ENCODE measurements at places on chromosomes 7 and 10.

- DNase-seq, result no peak
These were observed 25.5 kb downstream of the LDB3 start for GRCh38 chr10:86693721-86694369.

- DNase-seq, result no peak
These were observed 179.2 kb upstream of the MBL2 start for GRCh38 chr10:52951824-52952223.

- peak; percentile 84 for DNase-seq
These were observed at the start of gene FKBP9 for GRCh38 chr7:32957326-32958045. FKBP9 (plus strand) TSS chr7:32957440; CDS start chr7:32957574, 134 bp downstream.

- DNase-seq, result no peak
These were observed 38.0 kb upstream of the GNA12 start for GRCh38 chr7:2882111-2882510.

GRCh38 chr10:116741391-116742351 is 695 bp downstream of the HSPA12A start:
- peak; percentile 63 for DNase-seq

DNA sequence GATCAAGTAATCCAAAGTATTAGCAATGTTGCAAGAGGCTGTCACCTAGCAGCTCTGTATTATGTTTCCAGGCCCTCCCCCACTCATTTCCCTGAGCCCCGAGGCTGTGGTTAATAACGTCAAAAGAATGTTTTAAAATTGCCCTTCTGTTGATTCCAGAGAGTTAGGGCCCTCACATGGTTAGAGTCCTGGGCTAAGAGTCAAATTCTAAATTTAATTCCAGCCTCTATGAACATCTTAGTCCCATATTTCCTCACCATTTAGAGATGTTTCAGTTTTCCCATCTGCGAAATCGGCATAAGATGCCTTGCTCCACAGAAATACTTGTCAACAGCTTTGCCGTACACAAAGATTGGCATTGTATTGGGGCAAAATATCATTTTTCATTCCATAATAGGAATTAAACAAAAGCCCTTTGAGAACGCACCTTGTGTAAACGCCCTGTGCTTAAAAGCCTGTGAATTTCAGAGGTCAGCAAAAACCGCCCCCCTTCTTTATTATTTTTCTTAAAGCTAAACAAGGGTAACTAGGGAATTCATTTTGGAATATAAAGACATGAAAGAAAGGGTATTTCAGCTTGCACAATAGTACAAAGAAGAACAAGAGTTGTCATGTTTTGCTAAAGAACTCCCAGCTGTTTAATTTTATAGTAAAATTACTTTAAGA is 135.8 kb downstream of the ARID5B start:
- DNase-seq, result no peak

- DNase-seq, result no peak
These were observed 204.9 kb upstream of the SP8 start for GRCh38 chr7:20991544-20991943.

- DNase-seq, result no peak
These were observed 27.1 kb downstream of the TNRC18 start for GRCh38 chr7:5396542-5396941.

DNA sequence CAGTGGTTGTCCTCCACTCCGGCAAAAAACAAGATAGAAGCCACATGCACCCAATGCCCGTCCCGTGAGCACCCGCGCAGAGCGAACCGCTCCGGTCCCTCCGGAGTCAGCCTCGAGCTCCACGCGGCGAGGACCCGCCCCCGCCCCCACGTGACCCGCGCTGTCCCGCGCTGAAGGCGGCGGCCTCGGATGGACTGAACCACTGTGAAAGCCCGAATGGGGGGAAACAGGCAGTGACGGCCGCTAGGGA is 766 bp upstream of the EIF3B start:
- peak; percentile 93 for DNase-seq

- DNase-seq, result no peak
These were observed 66.6 kb downstream of the PRKCQ start for GRCh38 chr10:6513476-6513875.

DNA sequence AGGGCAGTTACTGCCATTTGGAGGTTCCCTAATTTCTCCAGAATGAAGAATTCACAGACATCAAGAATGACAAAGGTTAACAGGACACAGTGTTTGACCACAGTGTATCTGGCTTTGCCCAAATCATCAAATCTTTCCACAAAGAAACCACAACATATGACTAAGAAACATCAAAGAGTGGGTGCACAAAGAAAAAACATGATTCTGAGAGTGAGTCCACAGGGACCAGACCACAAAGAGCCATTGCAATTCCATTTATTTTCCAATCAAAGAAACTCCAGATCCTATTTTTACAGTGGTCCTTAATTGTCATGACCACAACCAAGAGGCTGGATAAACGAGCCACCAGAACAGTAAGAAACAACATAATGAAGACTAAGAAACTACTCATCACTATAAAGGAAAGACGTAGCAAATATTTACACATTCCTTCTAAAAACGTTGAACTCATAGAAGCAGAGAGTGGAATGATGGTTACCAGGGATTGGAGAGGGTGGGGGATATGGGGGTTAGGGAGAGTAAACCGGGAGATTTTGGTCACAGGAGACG is 286.5 kb downstream of the DOCK4 start:
- DNase-seq, result no peak

GRCh38 chr7:78901566-78901965 is 551.9 kb downstream of the MAGI2 start:
- DNase-seq, result no peak

Data from frontal cortex (tissue), 4 donors.